ENCODE measurements at places on chromosomes 12 and 14. TPM values are rescaled to one million over a fixed set of nuclear protein-coding genes. Genes with fewer than 3 reads are reported as not detected.

SLC7A7 gene
- 21.8 TPM for polyA plus RNA-seq

- no peaks in the 10 kb centered on the region for H3K36me3 ChIP-seq
- H3K27ac ChIP-seq: no peak overlapping the region
- no peak overlapping the region for H3K4me3 ChIP-seq
- H3K4me1 ChIP-seq: no peaks in the 10 kb centered on the region
- H3K27me3 ChIP-seq: no peaks in the 10 kb centered on the region
- no peak for DNase-seq
These were observed 125.7 kb upstream of the KRAS start for GRCh38 chr12:25376407-25376806.

GRCh38 chr12:23824358-23824757 lies 125.1 kb downstream of the SOX5 start:
- DNase-seq: no peak
- H3K36me3 ChIP-seq: no peaks in the 10 kb centered on the region
- no peaks in the 10 kb centered on the region for H3K4me1 ChIP-seq
- no peak overlapping the region for H3K4me3 ChIP-seq
- H3K27ac ChIP-seq: no peak overlapping the region
- H3K27me3 ChIP-seq: no peaks in the 10 kb centered on the region

HNF1A gene
- polyA plus RNA-seq: not detected

- no peak overlapping the region for H3K27ac ChIP-seq
- DNase-seq: no peak
- H3K4me1 ChIP-seq: peaks cover 42% of the 10 kb centered on the region
- H3K4me3 ChIP-seq: no peak overlapping the region
- H3K27me3 ChIP-seq: no peaks in the 10 kb centered on the region
- no peaks in the 10 kb centered on the region for H3K36me3 ChIP-seq
These were observed 8.9 kb downstream of the WNK1 start for GRCh38 chr12:761256-761655.

- no peak overlapping the region for H3K4me3 ChIP-seq
- peak overlapping the region; percentile 33 for H3K27ac ChIP-seq
- H3K4me1 ChIP-seq: no peaks in the 10 kb centered on the region
- H3K27me3 ChIP-seq: peaks cover 6% of the 10 kb centered on the region
These were observed 10.6 kb downstream of the GPR33 start for GRCh38 chr14:31477248-31477647.

LAG3 gene
- 0.17 TPM for polyA plus RNA-seq

GPRC5A gene
- not detected for polyA plus RNA-seq

DNA sequence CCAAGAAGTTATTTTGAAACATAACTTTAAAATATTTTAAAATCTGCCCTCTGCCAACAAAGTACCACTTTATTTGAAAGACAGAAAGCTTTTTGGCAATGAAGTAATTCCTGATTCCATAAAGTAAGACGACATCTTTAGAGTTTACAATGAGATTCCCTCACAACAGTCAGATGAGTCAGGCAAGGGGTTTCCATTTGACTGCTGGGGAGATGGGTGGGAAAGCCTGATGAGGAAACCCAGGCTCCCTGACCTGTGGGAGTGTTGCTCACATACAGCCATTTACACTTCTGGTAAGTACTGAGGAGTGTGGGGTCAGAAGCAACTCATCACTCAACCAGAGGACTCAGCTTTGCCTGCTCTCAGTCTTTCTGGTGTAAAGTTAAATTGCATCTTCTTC lies 10.2 kb downstream of the KITLG start:
- no peak overlapping the region for H3K4me3 ChIP-seq
- no peak overlapping the region for H3K27ac ChIP-seq
- no peaks in the 10 kb centered on the region for H3K36me3 ChIP-seq
- H3K27me3 ChIP-seq: no peaks in the 10 kb centered on the region
- no peaks in the 10 kb centered on the region for H3K4me1 ChIP-seq

DNA sequence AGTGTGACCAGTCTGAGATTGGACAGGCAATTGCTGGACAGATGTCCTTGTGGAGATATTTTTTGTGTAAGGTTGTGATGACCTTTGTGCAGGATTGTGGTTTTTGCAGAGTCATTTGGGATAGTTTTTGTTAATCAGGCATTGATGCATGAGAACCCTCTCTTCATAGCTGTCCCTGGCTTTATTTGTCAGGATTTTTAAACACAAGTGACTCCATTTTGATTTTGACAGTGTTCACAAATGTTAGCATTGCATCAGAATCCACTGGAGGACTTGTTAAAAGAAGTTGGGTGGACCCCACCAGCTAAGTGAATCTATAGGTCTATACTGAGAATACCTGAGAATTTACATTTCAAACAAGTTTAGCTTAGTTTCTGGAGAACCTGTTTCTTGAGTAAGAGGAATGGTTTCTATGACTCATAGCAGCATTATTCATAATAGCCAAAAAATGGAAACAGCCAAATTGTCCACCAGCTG lies 11.8 kb downstream of the FNTB start:
- H3K4me3 ChIP-seq: no peak overlapping the region
- no peak overlapping the region for H3K27ac ChIP-seq
- DNase-seq: no peak
- H3K4me1 ChIP-seq: peaks cover 6% of the 10 kb centered on the region
- H3K27me3 ChIP-seq: no peaks in the 10 kb centered on the region

ZNF891 gene
- 0.90 TPM for polyA plus RNA-seq

DEGS2 gene
- 3.1 TPM for polyA plus RNA-seq

- no peaks in the 10 kb centered on the region for H3K27me3 ChIP-seq
- H3K4me3 ChIP-seq: no peak overlapping the region
- H3K36me3 ChIP-seq: peaks cover 22% of the 10 kb centered on the region
- peaks cover 88% of the 10 kb centered on the region for H3K4me1 ChIP-seq
These were observed 368.6 kb downstream of the DPF3 start for GRCh38 chr14:72525087-72525915.

- peak overlapping the region; percentile 73 for H3K27ac ChIP-seq
- H3K27me3 ChIP-seq: peaks cover 5% of the 10 kb centered on the region
- H3K36me3 ChIP-seq: peaks cover 10% of the 10 kb centered on the region
- H3K4me3 ChIP-seq: no peak overlapping the region
- DNase-seq: peak; percentile 37
These were observed 43.0 kb upstream of the GLIPR1 start for GRCh38 chr12:75437564-75437963.

- H3K27ac ChIP-seq: peak overlapping the region; percentile 76
- H3K36me3 ChIP-seq: peaks cover 8% of the 10 kb centered on the region
- DNase-seq: no peak
- H3K27me3 ChIP-seq: peaks cover 12% of the 10 kb centered on the region
- peaks cover 27% of the 10 kb centered on the region for H3K4me1 ChIP-seq
These were observed 1.1 kb downstream of the BCAT1 start for GRCh38 chr12:24947541-24948419.

DNA sequence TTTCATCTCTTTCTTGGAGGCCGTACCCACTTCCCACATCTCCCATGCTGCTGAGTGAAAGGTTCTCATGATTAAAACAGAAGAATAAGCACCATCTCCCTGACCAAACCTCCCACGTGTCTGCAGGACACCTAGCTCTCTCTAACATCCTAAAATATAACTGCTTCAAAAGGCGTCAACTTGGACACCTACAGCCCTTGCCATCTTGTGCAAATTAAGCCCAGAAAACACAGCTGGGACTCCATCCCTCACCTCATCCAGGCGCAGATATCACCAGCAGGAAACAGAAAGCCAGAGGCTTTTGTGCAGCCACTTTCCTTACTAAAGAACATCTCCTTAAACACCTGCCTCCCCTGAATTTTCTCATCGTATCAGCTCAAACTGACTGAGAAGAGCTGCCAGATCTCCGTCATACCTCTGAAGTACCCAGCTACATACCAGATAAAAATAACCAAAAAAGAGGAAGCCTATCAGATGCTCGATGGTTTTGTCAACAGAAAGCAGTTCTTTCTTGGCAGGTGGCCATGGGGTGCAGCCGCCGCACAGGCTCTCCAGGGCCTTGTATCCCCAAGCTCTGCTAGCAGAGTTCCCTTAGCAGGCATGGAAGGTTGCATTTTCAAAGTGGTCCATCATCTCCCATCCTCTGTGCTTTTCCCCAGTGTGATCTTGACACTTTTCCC lies 28.8 kb downstream of the MAP3K9 start:
- H3K36me3 ChIP-seq: peaks cover 4% of the 10 kb centered on the region
- no peaks in the 10 kb centered on the region for H3K27me3 ChIP-seq
- H3K27ac ChIP-seq: peak overlapping the region; percentile 98
- peak; percentile 77 for DNase-seq
- H3K4me3 ChIP-seq: peak overlapping the region; percentile 83
- peaks cover 63% of the 10 kb centered on the region for H3K4me1 ChIP-seq

Measured in naive B cell (primary cell).